ENCODE measurements at places on chromosomes 1 and 21.

- DNase-seq: no peak
Observed at GRCh38 chr21:16454399-16454798, 724.6 kb downstream of the USP25 start.

GRCh38 chr1:9376886-9377333, 84.2 kb downstream of the SPSB1 start:
- no peak for DNase-seq

GRCh38 chr1:210747890-210748289, 386.1 kb downstream of the KCNH1 start:
- no peak for DNase-seq

DNA sequence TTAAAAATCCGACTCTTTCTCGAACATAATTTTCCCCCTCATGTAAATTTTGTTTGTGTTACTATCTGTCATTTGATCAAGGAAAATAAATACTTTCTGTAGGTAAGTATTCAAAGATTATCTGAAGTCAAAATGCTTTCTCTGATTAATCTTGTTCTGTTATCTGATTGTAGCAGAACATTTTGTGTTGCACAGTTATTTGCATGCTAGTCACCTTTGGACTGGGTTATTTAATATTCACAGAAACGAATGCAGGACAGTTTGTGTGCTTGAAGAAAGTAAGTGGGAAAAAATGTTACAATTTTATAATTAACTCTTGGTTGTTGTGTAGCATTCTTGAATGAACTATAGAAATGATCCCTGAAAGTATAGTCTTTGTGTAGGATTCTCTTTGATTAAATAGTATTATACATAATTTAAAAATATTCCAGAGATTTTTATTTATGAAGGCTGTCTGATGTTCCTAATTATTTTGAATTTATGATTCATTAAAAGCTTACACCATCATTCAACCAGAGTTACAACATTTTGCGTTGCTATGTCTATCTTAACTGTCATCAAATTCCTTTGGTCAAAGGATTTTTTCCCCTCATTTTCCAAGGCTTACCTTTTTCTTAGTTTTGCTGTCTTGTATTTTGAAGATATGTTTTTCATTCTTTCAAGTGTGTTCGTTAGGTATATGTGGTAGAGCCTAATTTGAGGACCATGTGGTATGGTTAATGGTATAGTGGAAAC, 176.6 kb downstream of the GIPC2 start:
- no peak for DNase-seq

DNA sequence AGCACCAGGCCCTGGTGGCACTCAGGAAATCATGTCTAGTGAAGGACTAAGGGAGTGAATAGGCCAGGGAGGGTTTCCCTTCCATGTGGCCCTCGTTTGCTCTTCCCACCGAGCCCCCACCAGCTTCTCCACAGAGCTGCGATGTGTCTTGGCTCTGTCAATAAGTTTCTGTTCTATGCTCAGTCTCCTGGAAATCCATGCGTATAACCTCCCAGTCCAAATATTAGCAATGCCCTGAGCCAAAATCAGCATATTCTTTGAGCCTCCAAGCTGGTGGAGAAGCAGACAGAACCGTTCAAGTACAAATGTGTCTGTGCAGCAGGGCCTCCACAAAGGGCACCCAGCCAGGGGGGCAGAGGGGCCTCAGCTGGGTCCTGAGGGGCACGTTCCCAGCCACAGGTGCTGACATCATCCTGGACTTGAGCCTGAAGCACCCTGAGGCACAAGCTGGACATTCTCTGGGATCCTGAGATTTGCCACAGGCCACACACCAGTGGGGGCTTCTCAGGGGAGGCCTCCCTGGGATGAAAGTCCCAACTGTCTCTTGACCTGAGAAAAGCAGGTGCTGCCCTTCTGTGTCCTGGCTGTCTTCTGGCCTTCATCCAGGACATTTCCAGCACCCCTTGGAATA, 350.5 kb upstream of the VAMP3 start:
- DNase-seq: no peak

- DNase-seq: no peak
Observed at GRCh38 chr1:36522021-36522420, 39.3 kb upstream of the CSF3R start.

DNA sequence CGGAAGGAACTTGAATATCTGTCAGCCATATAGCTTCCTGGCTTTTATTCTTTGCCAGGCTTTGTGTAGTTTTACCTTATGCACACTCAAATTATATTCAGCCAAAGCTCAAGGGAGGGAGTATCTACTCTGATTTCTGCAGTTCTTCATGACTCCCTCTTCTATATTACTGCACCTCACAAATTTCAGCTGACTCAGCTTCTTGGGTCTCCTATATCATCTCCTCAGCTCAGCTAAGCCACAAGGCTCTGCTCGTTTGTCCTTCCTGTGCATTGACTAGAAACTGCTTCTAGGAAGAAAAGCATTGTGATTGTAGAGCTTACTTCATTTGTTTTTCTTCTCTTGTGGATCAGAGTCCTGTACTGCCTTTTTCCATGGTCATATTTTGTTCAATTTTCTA, 37.4 kb downstream of the BTBD8 start:
- DNase-seq: no peak

- no peak for DNase-seq
Observed at GRCh38 chr1:207261971-207262370, 59.5 kb upstream of the CD55 start.

DNA sequence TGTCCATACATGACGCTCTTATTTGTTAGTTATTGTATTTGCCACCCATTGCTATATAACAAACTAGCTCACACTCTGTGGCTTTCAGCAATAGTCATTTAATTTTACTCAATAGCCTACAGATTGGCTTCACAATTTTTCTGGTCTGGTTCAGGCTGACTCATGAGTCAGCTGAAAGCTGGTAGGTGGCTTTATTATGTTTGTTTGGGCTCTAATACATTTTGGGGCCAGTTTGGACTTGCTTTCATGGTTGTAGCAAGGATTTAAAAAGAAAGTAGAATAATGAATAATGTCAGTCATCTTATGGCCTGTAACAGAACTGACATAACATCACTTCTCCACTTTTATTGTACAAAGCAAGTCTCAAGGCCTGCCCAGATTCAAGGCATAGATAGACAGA, 338.7 kb downstream of the LRRIQ3 start:
- no peak for DNase-seq

GRCh38 chr1:101059945-101060542, 34.5 kb upstream of the DPH5 start:
- no peak for DNase-seq

DNA sequence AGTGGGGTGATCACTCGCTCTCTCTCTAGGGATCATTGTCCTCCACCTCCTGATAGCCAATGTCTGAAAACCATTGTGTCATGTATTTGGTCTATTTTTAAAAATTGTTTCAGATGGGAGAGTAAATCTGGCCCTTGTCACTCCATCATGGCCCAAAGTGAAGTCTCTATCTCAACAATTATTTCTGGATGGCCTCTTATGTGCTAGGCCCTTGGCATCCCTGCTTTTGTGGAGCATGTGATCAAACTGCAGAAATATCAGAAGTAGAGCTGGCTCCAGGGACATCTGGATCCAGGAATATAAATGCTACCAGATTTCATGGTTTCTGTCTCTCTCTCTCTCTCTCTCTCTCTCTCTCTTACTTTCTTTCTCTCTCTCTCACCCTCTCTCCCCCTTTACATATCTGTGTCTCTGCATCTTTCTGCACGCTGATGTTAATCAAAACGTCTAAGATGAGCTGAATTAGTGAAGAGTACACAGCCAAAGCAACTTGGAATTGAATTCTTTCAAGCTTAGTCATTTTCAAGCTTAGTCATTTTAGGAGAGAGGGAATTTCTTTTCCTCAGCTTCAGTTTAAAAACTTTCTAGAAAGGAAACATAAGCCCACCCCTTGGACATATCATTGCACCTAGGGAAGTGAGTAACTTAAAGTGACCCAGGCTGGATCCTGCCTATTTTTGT, 47.4 kb upstream of the DOCK7 start:
- no peak for DNase-seq

- no peak for DNase-seq
Observed at GRCh38 chr1:57072401-57073110, 106.7 kb upstream of the C8B start.

DNA sequence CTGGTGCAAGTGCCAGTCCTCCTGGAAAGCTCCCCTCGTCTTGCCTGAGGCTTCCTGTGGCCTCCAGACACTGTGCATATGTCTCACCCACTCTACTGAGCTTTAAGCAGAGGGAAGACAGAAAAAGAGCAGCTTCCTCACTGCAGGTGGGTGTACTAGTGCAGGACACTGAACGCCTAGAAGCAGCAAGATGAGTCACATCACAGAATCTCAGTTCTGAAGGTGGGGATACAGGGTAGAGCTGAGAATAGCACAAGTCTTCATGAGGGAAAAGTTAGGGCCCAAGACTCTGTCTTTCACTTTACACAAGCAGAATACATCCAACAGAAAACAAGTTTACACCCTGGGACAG, 37.4 kb downstream of the PCAT6 start:
- no peak for DNase-seq

DNA sequence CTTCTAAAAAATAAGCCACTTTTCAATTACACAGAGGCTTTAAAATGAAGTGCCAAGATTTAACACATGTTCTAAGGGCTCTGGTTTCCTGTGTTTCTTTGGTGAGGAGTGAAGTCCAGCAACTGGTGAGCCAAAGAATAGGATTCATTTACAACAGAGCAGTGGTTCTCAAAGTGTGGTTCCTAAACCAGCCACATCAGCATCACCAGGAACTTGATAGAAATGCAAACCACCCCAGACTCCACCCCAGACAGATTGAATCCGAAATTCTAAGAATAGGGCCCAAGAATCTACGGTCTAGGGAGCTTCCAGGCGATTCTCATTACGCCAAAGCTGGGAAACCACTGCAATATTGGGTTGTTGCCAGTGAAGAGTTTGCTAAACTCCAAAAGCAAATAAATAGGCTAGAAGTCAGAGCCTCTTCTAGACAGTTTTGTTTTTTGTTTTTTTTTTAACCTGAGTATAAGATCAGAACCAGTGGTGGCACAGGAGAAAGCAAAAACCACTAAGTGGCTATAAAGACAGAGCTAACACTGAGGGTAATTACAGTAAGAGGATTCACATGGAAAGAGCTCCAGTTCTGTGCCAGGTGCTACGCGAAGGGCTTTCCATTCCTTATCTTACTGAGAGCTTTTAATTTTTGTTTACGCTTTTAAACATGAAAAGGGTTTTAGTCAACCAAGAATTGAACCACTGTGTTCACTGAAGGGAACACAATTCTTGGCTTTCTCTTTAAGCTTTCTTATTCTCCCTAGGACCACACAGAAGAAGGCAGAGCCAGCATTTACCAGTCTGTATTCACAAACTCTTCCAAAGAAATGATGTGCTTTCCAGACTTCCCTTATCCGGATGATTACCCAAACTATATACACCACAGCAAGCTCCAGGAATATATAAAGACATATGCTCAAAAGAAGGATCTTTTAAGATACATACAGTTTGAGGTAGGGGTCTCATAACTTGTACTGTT, 42.4 kb upstream of the FMO2 start:
- no peak for DNase-seq

DNA sequence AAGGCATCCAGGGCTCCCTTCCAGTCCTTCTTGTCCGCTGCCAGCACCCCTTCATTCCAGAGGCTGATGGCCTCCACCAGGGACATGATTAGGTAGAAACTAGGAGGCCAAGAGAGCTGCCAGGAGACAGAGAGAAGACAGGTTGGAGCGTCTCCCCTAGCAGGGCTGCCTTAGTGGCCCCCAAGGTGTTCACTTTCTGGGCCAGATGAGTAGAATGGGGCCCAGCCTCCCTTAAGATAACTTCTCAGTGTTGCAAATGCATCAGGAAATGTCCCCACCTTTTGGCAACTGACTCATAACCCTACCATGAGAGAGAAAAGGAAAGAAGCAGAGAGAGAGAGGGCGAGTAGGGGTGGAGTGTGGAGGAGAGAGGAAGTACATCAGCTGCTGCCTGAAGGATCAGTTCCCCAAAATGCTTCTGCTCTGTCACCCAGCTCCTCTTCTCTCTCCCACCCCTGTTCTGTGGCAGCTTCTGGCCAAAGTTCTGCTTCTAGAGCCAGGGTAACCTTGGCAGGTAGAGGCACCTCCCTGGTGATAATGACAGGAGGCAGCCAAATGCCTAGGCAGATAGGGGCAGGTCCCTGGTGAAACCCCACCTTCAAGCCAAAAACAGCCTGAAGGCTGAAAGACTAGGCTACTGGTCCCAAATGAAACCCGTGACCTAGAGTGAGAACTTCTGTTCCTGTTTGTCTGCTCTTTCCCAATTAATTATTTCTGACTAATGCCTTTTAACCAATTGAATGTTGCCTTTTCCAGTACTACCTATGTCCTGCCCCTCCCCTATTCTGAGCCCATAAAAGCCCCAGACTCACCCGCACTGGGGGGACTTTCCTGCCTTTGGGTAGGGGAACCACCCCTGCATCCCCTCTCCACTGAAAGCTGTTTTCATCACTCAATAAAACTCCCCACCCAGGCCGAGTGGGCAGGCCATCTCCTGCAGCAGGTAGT, at the start of gene NCF2:
TSS of gene NCF2 (minus strand) at position 216 of the 948 bp plus-strand sequence. CDS start at position 86, 130 bp downstream.
- DNase-seq: no peak

- DNase-seq: no peak
Observed at GRCh38 chr1:113538225-113538624, 147.9 kb downstream of the MAGI3 start.

GRCh38 chr1:160086456-160086892, 5.1 kb downstream of the KCNJ9 start:
- DNase-seq: no peak

- DNase-seq: no peak
Observed at GRCh38 chr1:210394281-210394821, 65.6 kb downstream of the HHAT start.

Data from activated naive CD4-positive, alpha-beta T cell (primary cell).